ENCODE measurements at places on chromosomes 3 and 15. TPM values are rescaled to one million over a fixed set of nuclear protein-coding genes. Genes with fewer than 3 reads are reported as not detected.

GOLGA6A gene
- not detected for total RNA-seq

ARHGEF26 gene
- 2.9 TPM for total RNA-seq

PLA1A gene
- total RNA-seq: not detected

CAND2 gene
- 0.12 TPM for total RNA-seq

RAB7A gene
- total RNA-seq: 50.8 TPM

ASB14 gene
- not detected for total RNA-seq

LEKR1 gene
- 0.35 TPM for total RNA-seq

SLC9A9 gene
- total RNA-seq: 1.1 TPM

PARP15 gene
- not detected for total RNA-seq

ZBBX gene
- total RNA-seq: not detected
